ENCODE measurements at places on chromosomes 6 and 20.

DNA sequence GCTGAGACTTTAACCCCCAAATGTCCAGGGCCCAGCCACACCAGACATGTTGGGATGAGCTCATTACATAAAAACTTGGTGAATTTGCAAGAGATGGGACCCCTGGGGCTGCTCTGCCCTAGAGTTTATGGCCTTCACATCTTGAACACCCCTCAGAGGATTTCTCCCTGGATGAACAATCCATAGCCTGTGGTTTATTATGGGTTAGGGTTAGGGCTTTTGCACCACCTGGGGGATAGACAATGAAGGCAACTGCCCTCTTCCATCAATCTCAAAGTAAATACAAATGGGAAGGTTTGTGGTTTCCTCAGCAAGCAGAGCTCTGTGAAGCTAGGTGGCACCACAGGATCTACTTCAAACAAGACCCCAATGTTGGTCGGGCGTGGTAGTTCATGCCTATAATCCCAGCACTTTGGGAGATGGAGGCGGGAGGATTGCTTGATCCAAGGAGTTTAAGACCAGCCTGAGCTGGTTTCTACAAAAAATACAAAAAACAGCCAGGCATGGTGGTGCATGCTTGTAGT is 17.4 kb downstream of the SPINT3 start:
- no peak for DNase-seq

- DNase-seq: no peak
Observed at GRCh38 chr6:27834879-27835549, 77.2 kb downstream of the OR2B2 start.

- no peak for DNase-seq
Observed at GRCh38 chr20:766906-767305, 1.4 kb downstream of the SLC52A3 start.

DNA sequence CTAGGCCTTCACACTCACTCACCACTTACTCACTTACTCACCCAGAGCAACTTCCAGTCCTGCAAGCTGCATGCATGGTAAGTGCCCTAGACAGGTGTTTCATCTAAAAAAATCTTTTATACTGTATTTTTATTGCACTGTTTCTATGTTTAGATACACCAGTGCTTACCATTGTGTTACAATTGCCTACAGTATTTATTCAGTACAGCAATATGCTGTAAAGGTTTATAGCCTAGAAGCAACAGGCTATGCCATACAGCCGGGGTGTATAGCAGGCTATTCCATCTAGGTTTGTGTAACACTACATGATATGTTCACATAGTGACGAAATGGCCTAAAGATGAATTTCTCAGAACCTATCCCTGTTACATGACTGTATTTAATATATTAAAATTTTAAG is 37.1 kb upstream of the KCNK5 start:
- no peak for DNase-seq

DNA sequence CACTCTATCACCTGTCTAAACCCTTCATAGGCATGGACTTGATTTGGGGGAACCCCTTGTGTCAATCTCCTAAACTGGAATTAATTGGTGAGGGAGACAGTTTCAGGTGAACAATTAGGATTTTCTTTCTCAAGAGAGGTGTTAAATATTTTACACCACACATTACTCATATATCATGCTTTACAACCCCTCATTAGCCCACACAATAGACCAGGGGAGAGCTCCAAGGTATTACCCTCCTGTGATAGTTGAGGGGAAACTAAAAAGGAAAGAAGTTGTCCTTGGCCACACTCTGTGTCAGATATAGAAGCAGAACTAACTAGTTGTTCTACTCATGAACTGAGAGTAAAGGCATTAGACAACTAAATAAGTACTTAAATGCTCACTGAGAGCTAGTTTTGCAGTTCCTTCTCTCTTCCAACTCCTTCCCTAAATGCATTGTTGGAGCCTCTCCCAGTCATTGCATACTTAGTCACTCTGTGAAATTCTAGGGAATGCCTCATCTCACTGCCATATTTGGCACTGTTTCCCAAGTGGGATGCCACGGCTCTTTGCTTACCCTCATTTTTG is 183.7 kb upstream of the CEP162 start:
- DNase-seq: no peak
